ENCODE measurements at places on chromosomes 7 and 10.

DNA sequence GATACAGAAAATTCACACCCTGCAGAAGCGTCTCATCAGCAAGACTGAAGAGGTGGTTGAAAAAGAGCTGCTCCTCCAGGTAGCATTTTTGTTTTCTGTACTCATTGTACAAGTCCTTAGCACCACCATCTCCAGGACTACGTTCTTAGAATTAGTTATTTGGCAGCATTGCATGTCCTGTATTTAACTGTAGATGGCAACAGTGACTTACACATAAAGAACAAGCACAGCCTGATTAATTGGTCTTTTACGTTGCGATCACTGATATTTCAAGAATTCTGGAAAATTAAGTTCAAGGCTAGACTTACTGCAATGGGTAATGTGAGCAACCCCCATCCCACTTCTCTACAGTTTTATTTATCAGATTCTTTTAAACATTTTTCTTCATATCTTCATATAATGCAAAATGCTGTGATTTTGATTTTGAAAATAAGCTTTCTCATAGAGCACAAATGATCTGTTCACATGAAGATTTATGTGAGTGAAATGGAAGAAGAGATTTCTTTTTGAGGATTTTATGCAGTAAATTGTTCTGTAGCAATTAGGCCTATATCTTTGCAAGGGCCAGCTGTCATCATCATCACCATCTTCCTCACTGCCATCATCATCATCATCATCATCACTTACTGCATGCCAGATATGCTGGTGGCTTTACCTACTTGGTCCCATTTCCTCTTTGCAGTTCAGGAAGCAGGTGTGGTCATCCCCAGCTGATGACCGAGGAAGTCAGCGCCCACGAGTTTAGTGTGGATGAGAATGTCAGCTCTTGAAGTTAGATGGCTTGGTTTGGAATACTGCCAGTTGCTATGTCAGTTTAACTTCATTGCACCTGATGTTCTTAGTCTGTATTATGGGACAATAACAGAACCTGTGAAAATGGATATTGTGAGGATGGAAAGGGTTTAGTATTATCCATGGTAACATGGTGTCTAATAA, 53.4 kb downstream of the CFAP58 start:
- peak; percentile 8 for DNase-seq

- DNase-seq, result no peak
Measured at GRCh38 chr7:73995330-73995729, 32.6 kb upstream of the ELN start.

GRCh38 chr10:122293156-122293960, 22.3 kb downstream of the BTBD16 start:
- no peak for DNase-seq

DNA sequence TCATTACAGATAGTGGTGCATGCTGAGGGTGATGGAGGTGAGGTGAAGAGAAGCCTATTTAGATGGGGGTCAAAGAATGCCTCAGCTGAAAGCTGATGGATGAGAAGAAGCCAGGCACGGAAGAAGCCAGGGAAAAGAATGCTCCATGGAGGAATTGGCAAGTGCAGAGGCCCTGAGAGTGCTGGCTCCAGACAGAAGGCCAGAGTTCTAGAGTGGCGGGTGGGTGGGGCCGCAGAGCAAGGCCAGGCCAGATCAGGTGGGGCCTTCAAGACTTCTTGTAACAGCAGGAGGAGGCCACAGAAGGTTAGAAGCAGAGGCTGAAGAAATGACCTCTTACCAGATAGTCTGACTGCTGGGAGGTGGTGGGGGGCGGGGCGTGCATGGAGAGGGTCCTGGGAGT, 7.3 kb downstream of the EEPD1 start:
- DNase-seq, result no peak

GRCh38 chr7:55405856-55406541, 40.9 kb downstream of the LANCL2 start:
- DNase-seq, result no peak

DNA sequence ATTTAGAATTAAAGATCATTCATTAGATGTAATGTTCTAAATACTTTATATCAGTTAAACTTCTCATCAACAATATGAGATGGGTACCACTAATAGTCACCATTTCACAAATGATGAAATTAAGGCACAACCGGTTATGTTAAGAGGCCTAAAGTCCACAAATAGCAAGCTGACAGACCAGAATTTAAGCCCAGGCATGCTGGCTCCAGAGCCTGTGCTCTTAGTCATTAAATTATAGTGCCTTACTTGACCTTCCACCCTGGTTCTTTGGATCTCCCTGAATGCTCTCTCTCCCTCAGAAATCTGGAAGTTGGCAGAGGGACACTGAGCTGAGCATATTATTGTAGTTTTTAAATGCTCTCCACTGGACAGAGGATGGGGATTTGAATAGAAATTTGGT, 3.6 kb downstream of the LIPN start:
- no peak for DNase-seq

DNA sequence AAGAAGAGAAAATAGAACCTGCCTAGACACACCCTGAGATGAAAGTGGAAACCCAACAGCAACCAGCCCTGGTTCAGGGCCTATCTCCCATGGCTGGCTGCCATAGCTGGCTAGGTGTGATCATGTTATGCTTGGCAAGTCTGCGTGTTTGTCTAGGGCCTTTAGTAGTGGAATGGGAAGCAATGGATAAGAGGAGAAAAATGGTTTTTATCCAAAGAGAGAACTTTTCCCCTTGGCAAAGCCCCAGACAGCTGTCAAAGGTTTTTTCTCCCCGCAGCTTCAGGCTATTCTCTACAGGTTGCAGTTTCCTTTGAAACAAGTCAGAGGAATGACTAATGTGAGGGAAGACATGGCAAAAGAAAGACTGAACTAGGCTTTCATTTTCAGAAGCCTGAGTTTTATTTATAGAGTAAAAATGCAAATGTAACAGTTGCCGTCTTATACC, 161.5 kb downstream of the SEMA3D start:
- no peak for DNase-seq

- no peak for DNase-seq
Measured at GRCh38 chr7:100547872-100548271, 8.9 kb downstream of the AGFG2 start.

Data from HS-5 (cell line).